ENCODE measurements at places on chromosomes 12 and 14.

DNA sequence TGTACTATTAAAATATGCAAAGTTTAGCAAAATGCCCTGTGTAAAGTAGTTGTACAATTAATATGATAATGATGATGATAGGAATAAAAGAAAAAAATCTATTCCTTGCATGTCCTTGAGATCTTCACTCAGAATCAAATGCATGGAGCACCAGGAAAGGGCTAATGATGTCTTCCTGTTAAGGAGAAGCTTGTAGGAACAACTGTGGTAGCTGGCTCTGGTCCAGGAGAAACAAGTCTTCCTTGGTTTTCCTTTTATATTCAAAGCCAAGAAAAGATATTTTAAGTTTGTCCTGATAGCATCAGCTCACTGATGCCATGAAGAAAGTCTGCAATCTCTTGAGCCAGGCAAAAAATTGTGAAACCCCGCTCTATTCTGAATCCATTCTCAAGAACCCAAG lies 138.9 kb downstream of the PIK3C2G start:
- DNase-seq, result no peak

GRCh38 chr12:94116191-94116590 lies 32.2 kb upstream of the PLXNC1 start:
- DNase-seq, result no peak

DNA sequence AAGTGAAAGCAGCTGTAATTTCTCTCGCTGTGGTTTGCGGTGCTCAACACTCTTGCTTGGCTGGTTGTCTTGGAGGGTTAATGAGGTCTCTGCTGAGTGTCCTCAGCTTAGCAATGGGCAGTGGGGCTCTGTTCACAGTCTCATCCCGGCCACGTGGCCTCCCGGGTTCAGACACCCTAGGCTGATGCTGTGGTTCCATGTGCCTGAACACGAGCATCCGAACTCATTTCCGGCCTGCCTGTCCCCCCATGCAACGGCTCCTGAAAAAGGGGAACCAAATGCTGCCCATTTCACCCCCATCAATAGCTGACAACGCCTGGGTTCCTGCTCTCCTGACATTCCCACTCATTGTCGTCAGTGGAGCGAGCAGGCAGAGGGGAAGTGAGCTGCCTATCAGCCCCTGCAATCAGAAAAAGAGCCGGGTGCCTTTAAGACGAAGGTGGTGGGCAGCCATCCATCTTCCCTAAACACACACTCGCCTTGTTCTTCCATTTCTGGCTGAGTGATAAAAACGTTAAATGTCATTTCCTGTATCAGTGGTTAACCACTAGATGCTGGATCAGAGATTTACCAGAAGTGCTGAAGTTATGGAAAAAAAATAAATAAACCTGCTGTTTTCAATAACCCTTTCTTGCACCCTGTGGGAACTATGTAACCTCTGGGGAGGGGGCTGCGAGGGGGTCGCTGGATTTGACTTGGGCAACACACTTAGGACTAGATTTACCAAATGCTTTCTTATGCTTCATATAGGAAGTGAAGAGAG lies 60.3 kb upstream of the BCL2L14 start:
- DNase-seq, result peak; percentile 51

DNA sequence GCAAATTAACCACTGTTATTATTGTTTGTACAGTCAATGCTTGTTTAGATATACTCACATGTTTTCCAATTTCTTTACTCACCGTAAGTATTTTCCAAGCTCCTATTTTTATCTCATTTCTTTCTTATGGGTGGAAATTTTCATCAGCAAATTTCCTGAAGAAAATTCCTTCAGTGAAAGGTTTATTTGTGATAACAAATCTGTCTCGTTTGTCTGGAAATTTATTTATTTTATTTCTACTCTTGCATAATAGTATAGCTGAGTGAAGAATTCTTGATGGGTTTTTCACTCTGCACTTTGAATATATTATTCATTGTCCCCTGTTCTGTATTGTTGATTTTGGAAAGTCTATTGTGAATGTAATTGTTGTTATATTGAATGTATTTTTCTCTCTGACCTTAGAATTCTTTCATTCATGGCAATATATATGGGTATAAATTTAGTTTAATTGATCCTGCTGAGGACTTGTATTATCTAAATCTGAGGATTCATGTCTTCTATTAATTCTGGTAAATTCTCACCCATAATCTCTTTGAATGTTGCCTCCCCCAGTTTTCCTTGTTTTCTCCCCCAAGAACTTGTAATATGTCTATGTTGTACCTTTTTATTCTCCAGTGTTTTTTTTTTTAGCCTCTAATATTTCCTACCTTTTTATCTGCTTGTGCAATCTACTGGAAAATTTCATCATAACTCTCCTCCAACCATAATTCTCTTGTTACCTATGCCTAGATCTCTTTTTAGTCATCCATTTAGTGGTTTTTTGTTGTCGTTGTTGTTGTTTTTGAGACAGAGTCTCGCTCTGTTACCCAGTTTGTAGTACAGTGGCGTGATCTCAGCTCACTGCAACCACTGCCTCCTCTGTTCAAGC lies 21.6 kb upstream of the HOXC13 start:
- DNase-seq, result no peak

GRCh38 chr14:50089208-50089607 lies 27.2 kb downstream of the VCPKMT start:
- no peak for DNase-seq

GRCh38 chr12:3726456-3726855 lies 26.5 kb downstream of the CRACR2A start:
- no peak for DNase-seq

- DNase-seq, result peak; percentile 53
These were observed 23.5 kb downstream of the DCAF5 start for GRCh38 chr14:69129264-69129880.

- DNase-seq, result no peak
These were observed 1.1 kb downstream of the PDE3A start for GRCh38 chr12:20369305-20370013.

DNA sequence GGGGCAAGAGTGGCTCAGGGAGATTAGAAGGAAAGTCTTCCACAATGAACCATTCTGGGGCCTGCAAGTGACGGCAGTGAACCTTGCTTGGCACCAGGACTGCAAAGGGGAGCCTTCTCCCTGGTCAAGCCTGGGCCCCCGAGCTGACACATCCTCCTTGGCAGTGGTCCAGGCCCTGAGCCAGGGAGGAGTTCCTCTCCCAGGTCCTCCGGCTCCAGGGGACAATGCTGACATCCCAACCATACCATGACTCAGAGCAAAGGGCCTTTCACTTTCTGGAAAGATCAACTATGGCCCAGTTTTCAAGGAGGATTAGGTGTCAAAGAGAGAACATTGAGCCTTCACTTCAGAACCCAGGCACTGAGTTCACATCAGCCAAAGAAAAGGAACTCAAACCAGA lies 756.5 kb upstream of the TBX3 start:
- no peak for DNase-seq

DNA sequence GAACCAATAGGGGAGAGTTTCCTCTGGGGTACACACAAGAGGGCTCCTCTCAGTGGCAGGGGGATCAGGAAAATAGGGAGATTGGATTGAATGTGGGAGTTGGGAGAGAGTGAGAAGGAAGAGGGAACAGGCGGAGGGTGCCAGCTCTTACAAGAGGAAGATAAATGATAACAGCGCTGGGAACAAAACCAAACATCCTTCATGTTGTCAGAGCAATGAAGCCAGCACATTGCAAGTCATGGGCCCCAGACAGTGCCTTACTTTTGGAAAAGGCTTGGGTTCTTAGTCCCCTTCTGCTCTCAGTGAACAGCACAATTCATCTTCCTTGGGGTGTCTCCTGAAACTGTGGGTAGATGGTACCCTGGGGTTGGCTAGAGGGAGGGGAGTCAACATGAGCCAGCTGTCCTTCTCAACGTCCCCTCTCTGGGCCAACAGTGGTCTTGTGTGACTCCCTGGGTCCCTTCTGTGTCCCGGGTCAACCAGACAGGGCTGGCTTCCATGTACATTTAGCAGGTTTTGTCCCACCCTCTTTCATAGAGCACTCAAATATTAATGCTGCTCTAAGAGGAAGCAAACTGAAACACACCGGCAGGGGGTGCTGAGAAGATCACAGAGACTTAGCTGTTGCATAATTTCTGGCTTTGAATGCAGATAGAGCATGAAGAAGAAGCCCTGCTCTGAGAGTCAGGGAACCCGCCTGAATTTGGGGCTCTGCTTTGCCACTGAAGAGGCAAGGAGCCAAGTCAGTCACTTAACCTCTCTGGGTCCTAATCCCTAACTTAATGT lies 138.5 kb downstream of the ESRRB start:
- no peak for DNase-seq

GRCh38 chr14:77542421-77543239 lies 44.0 kb upstream of the ISM2 start:
- no peak for DNase-seq

DNA sequence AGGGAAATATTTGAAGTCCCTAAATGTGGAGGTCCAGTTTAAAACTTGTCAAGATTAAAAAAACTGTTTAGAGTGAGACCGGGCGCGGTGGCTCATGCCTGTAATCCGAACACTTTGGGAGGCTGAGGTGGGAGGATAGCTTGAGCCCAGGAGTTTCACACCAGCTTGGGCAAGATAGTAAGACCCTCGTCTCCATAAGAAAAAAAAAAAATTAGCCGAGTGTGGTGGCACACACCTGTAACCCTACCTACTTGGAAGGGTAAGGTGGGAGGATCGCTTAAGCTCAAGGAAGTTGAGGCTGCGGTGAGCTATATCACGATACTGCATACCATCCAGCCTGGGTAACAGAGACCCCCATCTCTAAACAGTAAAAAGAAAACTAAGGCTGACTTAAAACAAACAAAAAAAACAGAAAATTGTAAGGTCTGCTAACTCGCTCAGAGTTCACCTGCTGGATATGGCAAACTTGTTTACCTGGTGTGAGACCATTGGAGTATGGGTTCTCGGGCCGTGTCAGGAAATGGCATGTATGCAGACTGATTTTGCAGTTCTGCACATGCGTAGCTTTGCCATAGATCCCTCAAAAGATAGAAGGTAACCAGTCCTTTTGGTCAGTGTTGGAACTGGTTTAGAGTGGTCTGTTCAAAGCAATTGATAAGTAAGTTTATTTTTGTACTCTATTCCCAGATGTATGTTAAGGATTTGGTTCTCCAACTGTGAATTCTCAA lies 2.1 kb downstream of the RNF10 start:
- DNase-seq, result no peak

DNA sequence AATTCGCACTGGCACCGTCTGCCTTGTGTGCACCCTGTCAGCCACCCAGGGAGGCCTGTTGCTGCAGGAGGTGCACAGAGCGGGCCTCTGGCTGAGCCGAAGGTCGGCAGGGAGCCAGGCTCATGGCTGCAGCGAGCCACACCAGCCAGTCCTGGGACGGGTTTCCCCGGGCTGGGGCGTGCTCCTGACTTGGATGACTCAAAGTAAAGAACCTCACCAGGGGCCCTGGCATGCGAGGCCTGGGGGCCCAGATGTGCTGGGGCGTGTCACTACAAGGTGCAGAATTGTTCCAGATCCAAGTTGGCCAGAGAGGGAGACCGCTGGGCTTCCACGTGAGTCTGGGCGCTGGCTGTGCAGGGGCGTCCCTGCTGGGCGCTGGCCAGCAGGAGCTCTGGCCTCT lies 34.5 kb downstream of the FBRSL1 start:
- no peak for DNase-seq

DNA sequence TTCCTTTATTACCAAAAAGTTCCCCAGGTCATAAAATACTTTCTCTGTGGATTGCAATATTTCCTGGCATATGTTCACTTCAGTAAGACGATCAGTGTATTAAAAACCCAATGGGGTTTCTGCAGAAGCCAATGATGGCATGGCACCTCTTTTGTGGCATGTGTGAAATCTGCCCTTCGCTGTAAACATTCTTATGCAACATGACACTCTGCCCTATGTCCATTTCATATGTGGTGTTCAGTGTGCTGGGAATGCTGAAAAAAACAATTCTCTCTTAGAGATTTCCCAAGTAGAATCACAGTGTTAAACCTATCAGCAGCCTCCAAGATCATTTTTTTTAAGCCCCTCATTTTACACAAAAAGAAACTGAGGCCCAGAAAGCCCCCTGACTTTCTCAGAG lies 2.3 kb upstream of the MYBPC1 start:
- DNase-seq, result no peak

DNA sequence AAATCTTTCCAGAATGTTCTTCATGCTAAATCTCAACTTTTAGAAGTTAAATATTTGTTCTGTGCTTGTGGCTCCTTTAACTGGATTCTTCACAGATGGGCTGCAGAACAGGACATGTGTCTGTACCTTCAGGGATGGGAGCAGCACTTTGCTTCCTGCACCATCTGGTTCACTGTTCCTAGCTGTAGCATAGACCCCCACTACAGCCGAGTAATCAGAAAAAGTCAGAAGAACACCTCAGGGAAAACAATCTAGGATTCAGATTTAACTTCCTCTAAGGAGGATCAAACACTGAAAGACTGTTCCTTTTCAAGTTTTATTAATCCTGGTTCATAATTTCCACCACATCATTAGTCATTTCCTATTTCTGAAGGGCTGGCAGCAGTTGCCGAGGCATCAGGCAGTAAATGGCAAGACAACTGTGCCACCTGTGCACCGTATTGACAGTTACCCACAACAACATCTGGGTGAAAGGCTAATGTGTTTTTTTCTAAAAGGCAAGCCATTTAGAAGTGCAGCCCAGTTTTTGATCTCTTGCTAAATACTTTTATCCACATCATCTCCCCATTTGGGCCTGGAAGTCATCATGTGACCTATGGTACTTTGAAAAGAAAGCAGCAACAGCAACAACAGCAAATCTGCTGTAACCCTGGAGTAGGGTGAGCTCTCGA lies 212.8 kb upstream of the BMP4 start:
- DNase-seq, result no peak

DNA sequence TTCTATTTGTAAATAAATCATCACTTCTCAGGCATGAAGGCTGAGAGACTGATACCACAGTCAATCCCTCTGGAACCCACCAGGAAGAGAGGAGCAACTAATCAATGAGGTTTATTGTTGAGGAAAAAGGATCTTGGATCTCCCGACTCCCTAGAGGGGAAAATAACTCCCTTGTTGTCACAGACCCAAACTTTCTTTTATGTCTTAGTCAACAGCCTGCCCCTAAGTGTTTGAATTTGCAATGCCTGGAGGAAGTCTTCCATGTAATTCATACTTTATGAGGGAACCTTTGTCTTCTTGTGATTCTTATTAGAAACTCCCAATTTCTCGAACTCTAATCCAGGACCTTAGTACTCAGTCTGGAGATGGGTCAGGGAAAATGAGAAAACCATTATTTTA lies 805.8 kb downstream of the DIO2 start:
- no peak for DNase-seq

DNA sequence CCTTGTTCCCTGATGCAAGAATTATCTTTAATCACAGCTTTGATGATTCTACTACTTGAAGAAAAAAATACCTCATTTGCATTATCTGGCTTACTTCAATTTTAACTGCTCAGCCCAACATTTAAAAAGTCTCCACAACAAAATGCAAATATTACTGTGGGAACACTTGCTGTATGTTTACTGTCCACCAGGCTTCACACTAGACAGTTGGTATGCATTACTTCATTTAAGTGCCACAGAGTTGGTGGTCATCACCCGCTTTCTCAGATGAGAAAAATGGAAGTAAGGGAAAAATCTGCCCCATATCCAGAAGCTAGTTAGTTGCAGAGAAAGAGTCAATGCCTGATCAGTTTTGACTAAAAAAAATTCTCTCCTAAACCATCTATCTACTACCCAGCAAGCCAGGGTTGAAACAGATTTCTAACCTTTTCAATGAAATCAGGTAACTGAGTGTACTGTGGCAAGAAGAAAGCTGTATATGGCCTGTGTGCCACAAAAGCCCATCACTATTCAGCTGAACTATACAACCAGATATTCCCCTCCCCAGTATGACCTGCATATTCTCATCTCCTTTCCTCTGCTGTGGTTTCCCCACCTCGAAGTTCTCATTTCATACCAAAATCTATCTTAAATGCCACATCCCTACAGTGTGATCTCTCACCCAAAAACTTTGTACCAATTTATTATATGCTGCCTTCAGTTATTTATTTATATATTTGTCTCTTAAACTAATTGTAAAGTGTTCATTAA lies 90.3 kb downstream of the ATP2B1 start:
- no peak for DNase-seq

- DNase-seq, result peak; percentile 4
These were observed 397.1 kb downstream of the MDGA2 start for GRCh38 chr14:47278233-47278842.

Measured in stimulated activated CD4-positive, alpha-beta T cell treated with anti-CD3 and anti-CD28 coated beads, Interleukin-12 subunit alpha, Interleukin-12 subunit beta, amount 100 ng/mL, for 4 hours (primary cell).